ENCODE measurements at places on chromosomes 3 and 15.
A peak's percentile ranks its signal among the peaks of the same experiment; 100 is the strongest.

- no peaks in the 10 kb centered on the region for H3K27me3 ChIP-seq
- H3K4me3 ChIP-seq: no peak overlapping the region
Measured at GRCh38 chr3:171295484-171296373, 164.5 kb downstream of the TNIK start.

DNA sequence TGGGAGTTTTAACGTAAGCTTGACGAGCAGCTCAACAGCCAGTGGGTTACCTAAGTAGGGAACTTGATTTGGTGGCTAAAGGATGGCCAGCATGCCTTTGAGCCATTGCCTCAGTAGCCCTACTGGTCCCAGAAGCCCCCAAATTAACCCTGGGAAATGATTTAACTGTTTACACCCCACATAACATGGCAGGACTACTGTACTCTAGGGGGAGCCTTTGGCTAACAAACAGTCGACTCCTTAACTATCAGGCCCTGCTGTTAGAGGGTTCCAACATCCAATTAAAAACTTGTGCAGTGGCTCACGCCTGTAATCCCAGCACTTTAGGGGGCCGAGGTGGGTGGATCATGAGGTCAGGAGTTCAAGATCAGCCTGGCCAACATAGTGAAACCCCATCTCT is 9.4 kb upstream of the SMCO1 start:
- no peaks in the 10 kb centered on the region for H3K27me3 ChIP-seq
- H3K4me1 ChIP-seq: no peaks in the 10 kb centered on the region
- H3K36me3 ChIP-seq: no peaks in the 10 kb centered on the region
- no peak overlapping the region for H3K27ac ChIP-seq

GRCh38 chr3:125211523-125212090 is 941 bp downstream of the SLC12A8 start:
- peaks cover 15% of the 10 kb centered on the region for H3K27me3 ChIP-seq
- DNase-seq: no peak
- peaks cover 18% of the 10 kb centered on the region for H3K4me1 ChIP-seq
- H3K4me3 ChIP-seq: peak overlapping the region; percentile 75
- H3K27ac ChIP-seq: no peak overlapping the region
- no peaks in the 10 kb centered on the region for H3K36me3 ChIP-seq

GRCh38 chr3:58521336-58521670 is 15.7 kb downstream of the ACOX2 start:
- H3K4me3 ChIP-seq: no peak overlapping the region
- no peaks in the 10 kb centered on the region for H3K36me3 ChIP-seq

Data from GM23338 (cell line).